ENCODE measurements at places on chromosomes 11 and 22.

- no peak for DNase-seq
Measured at GRCh38 chr11:665704-666281, 28.7 kb downstream of the DRD4 start.

DNA sequence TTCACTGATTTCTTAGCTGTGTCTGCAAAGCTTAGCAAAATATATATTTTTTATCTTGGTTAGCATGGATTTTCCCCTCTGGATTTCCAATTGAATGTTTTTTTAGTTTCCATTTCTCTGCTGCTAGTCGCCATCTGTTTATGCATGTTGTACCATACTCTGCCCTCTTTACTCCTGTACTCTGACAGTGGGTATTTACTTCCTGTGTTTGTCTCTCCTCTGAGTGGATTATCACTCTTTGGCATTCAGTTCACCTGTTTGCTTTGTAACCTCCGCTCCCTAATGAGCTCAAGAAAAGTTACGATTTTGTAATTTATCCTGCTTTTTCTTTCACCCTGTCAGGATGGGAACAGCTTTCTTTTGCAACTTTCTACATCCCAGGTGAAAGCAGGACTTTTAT is 59.1 kb downstream of the PDHX start:
- DNase-seq: no peak

DNA sequence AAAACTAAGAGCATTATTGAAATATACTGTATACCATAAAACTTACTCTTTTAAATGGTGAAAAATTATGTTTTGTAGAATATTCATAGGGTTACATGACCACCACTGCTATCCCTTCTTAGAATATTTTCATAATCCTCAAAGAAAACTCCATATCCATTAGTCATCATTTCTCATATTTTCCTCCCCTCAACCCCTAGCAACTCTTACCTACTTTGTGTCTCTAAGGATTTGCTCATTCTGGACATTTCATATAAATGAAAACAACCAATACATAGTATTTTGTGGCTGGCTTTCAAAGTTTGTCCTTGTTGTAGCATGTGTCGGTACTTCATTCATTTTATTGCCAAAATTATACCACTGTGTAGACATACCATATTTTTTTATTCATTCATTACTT is 863.8 kb downstream of the KCNA4 start:
- DNase-seq: no peak

DNA sequence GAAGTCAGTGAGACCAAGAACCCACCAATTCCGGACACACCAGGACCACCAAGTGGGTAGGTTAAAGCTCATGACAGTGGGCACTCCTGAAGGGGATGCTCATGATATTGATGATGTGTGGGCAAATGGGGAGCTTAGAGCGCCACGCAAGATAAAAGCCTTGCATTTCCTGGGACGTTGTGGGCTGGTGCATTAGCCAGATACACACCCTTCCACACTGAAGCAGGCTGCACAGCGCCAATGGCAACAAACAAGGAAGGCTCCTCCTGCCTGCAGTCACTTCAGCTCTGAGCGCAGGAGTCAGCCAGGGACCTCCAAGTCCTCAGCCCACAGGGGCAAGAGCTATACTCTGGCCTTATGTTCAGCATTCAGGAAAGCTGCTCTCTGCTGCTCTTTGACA is 20.6 kb downstream of the TMEM218 start:
- no peak for DNase-seq

GRCh38 chr11:1111545-1112212 is 37.0 kb downstream of the MUC2 start:
- DNase-seq: peak; percentile 4

GRCh38 chr11:128496692-128497060 is 90.7 kb downstream of the ETS1 start:
- no peak for DNase-seq

Measured in T-helper 17 cell (primary cell).